ENCODE measurements at places on chromosomes 2 and 18. TPM values are rescaled to one million over a fixed set of nuclear protein-coding genes. Genes with fewer than 3 reads are reported as not detected.

DNA sequence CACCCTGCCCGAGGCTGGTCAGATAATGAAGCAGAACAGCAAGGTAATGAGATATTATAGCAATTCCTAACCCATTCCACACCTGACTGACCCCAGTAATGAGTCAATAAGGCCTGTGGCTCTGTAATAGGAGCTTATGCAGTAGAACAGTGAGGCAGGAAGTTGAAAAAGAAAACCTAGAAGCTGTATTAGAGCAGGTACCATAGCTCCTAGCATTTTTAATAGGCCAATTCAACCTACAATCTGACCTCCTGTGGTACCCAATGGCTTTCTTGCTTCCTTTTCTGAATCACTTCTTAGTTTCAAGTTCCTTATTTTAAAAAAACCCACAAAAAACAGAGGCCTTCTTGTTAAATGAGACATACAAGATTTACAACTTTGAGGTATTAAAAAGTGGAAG lies 43.6 kb upstream of the MAP2 start:
- H3K36me3 ChIP-seq, result no peaks in the 10 kb centered on the region
- DNase-seq, result no peak

The TTR gene
- not detected for total RNA-seq

The GREB1L gene
- total RNA-seq, result 8.9 TPM

The COL4A3 gene
- 2.9 TPM for total RNA-seq

All from breast epithelium (tissue), 4 donors.